ENCODE measurements at places on chromosomes 1 and 21.

DNA sequence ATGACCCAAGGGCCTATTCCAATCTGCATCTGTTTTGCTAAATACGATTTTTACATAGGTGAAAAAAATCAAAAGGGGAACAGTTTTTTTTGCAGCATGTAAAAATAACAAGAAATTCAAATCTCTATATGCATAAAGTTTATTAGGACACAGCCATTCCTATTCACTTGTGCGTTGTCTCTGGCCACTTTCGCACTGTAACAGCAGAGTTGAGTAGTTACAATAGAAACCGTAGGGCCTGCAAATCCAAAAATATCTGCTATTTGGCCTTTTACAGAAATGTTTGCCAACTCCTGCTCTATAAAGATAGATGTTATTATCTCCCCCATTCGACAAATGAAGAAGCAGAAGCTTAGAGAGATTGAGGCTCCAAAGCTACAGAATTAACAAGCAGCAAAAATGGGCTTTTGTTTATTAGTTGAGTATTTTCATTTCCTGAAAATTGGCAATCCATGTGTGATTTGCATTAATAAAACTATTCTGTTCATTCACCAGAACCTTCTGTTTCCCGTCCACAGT lies 5.5 kb downstream of the DYNLT5 start:
- DNase-seq = no peak

- no peak for DNase-seq
Measured at GRCh38 chr1:39711104-39711965, 20.1 kb upstream of the HPCAL4 start.

DNA sequence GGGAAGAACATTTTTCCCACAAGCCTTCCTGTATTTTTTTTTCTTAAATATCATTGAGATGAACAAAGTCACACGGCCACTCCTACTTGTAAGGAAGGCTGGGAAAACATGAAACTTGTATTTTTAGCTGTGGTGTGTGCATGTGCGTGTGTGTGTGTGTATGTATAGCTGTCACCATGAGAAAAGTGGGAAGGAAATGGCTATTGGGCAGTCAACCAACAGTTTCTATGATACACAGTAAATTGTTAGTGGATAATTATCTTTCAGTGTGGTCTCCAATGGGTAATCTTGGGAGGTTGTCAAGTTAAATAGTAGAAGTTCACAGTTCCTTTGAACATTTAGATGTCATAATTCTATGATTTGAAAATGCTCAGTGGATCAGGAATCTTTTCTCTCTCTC lies 132.7 kb upstream of the USP24 start:
- no peak for DNase-seq

DNA sequence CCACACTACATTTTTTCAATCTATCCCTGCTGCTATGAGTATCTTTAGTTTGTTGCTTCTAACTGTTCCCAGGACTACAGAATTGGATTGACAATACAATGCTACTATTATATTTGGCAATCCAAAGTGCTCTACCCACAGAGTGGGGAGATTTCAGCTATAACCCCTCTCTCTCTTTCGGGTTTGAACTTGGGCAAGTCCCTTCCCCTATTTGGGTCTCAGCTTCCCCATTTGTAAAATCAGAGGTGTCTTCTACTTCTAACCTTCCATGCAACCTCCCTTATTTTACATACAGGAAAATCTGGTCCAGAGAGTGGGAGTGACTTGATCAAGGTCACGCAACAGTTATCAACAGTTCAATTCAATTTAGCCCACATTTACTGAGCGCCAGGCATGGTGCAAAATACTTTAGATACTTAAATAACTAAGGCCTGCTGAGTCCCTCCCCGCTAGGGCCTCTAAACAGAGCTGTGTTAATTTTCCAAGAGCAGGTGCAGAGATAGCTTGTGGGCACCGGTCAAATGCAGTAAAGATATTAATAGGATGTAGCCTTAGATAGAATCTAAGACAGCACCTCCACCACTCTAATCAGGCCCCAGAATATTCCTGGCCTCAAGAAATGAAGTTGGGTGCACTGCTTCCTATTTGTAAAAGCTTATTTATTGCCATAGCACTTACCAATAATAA lies 9.4 kb upstream of the GPX7 start:
- DNase-seq = no peak

DNA sequence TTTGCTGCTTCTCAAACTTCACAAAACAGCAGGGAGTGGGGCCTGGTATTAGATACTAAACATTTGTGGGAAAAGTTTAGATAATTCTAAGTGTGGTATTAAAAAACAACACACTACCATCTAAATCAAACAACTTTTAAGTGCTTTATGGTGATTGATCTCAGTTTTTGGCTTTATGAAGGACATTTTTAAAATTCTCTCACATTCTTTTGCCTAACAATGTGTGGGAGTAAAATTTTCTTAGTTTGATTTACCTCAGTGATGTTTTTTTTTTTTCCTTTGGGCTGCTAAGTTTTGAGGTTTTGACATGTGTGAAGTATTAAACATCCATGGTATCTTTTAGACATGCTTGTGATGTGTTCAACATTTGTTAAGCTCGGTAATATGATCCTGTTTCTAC lies 116.2 kb downstream of the DISP1 start:
- no peak for DNase-seq

All from stimulated activated CD4-positive, alpha-beta T cell treated with anti-CD3 and anti-CD28 coated beads, Interleukin-2, amount 100 ng/mL, for 24 hours (primary cell).